DND-41 (cell line): ENCODE measurements at places on chromosomes 16 and 17.

DNA sequence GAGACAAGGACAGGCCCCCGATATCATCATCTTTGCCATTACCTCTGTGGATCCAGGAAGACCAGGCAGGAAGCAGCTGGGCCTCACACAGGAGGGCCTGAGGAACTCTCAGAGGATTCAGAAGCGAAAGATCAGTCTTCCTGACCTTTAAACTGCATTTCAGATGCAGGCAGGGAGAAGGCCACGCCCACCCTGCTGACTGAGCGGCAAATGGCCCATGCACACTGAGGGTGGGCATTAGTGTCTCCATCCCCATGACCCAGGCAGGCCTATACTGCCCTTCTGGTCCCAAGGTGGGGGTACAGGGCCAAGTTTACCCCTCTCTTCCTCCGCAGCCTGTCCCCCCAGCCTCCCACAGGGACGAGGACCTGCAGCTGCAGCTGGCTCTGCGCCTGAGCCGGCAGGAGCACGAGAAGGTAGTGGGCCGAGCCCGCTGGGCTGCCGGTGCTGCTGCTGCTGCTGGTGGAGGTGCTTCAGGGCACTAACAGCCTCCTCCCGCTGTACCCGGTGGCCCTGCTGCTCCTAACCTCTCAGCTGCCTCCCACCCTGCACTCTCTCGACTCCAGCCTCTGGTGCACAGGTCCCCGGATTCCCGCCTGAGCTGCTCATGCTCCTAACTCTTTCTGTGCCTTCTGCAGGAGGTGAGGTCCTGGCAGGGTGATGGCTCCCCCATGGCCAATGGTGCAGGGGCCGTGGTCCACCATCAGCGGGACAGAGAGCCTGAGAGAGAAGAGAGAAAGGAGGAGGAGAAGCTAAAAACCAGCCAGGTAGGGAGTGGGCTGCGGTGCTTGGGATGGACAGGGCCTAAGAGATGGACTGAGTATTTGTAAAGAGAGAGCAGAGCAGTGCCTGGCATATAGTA lies 6.2 kb downstream of the EPN3 start:
- H3K27ac ChIP-seq = no peak overlapping the region
- no peak for DNase-seq
- no peak overlapping the region for H3K4me3 ChIP-seq
- peaks cover 19% of the 10 kb centered on the region for H3K4me1 ChIP-seq

DNA sequence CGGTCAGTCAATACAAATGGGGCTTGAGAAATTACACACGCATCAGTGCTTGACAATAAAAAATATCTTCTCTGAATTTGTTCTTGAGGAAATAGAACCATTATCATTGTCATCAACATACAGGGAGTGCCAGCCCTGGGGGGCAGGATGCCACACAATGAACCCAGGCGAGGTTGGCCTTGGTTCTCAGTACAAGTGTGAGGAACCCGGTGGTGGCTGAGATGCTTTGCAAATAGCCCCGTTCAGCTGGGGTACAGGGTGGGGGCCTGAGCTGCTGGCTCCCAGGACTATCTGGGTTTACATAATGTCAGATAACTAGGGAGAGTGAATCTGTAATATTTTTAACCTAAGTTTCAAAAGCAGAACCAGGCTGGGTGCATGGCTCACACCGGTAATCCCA lies 112.8 kb upstream of the CDC42EP4 start:
- H3K4me3 ChIP-seq = no peak overlapping the region
- H3K36me3 ChIP-seq = no peaks in the 10 kb centered on the region
- no peaks in the 10 kb centered on the region for H3K27me3 ChIP-seq
- no peak overlapping the region for H3K27ac ChIP-seq
- peaks cover 5% of the 10 kb centered on the region for H3K4me1 ChIP-seq

- no peak overlapping the region for H3K4me3 ChIP-seq
- no peaks in the 10 kb centered on the region for H3K27me3 ChIP-seq
- peaks cover 99% of the 10 kb centered on the region for H3K36me3 ChIP-seq
- H3K4me1 ChIP-seq = no peaks in the 10 kb centered on the region
These were observed 9.2 kb downstream of the ELOB start for GRCh38 chr16:2767891-2768290.

GRCh38 chr16:72764015-72764654 lies 283.8 kb downstream of the ZFHX3 start:
- no peak for DNase-seq
- H3K4me3 ChIP-seq = no peak overlapping the region
- H3K27ac ChIP-seq = no peak overlapping the region
- H3K36me3 ChIP-seq = no peaks in the 10 kb centered on the region

DNA sequence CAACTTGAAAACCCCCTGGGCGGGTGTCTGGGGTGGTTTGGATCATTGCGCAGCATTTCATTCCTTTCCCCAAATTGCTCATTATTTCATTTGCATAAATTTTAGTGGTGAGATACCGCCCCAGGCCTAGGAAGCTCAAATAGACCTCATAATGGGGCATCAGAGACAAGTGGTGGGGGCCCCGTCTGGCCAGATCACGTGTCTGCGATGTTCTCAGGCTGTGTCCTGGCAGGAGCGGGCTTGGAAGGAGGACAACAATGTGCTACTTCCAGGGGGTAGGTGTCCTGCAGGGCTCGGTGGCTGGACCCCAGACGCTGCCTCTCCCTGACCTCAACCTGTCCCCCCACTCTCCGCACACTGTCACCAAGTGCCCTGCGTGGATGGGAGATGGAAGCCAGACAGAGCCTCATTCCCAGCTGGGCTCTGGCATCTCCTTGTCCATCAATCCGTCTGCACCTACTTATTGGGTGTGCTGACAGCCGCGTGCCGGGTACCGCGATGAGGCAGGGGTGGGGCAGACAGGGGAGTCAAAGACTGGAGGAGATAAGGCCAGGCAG lies 116.9 kb downstream of the NTN1 start:
- no peak overlapping the region for H3K27ac ChIP-seq
- H3K27me3 ChIP-seq = no peaks in the 10 kb centered on the region
- no peak for DNase-seq
- no peaks in the 10 kb centered on the region for H3K4me1 ChIP-seq
- no peak overlapping the region for H3K4me3 ChIP-seq

- H3K27me3 ChIP-seq = no peaks in the 10 kb centered on the region
- DNase-seq = no peak
- H3K4me1 ChIP-seq = no peaks in the 10 kb centered on the region
- H3K27ac ChIP-seq = no peak overlapping the region
- no peak overlapping the region for H3K4me3 ChIP-seq
These were observed 699 bp upstream of the PVALEF start for GRCh38 chr17:81164371-81165245.

GRCh38 chr17:68908045-68908444 lies 47.1 kb downstream of the ABCA8 start:
- H3K4me1 ChIP-seq = no peaks in the 10 kb centered on the region
- peaks cover 3% of the 10 kb centered on the region for H3K27me3 ChIP-seq
- H3K27ac ChIP-seq = no peak overlapping the region
- no peak for DNase-seq
- no peak overlapping the region for H3K4me3 ChIP-seq

DNA sequence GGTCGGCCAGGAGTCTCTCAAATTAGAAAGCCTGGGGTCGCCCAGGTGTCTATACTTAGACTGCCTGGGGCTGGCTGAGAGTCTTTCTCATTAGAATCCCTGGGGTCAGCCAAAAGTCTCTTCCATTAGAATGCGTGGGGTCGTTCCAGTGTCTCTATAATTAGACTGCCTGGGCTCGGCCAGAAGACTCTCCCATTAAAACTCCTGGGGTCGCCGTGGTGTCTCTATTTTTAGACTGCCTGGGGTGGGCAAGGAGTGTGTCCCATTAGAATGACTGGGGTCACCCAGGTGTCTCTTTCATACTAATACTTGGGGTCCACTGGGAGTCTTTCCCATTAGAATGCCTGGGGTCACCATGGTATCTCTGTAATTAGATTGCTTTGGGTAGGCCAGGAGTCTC lies 2227.7 kb downstream of the TP53TG3F start:
- DNase-seq = no peak
- H3K36me3 ChIP-seq = no peaks in the 10 kb centered on the region
- H3K4me3 ChIP-seq = no peak overlapping the region
- no peak overlapping the region for H3K27ac ChIP-seq
- no peaks in the 10 kb centered on the region for H3K4me1 ChIP-seq

- no peak overlapping the region for H3K4me3 ChIP-seq
- peaks cover 52% of the 10 kb centered on the region for H3K36me3 ChIP-seq
- H3K4me1 ChIP-seq = peaks cover 7% of the 10 kb centered on the region; the same call in 1 of the 2 replicates
- peak; percentile 69 for DNase-seq
These were observed 34.5 kb downstream of the YWHAE start for GRCh38 chr17:1365445-1366039.
